Cerebellar nuclear complex (tissue), 1 donor: ENCODE measurements at places on chromosomes 12 and 14.

DNA sequence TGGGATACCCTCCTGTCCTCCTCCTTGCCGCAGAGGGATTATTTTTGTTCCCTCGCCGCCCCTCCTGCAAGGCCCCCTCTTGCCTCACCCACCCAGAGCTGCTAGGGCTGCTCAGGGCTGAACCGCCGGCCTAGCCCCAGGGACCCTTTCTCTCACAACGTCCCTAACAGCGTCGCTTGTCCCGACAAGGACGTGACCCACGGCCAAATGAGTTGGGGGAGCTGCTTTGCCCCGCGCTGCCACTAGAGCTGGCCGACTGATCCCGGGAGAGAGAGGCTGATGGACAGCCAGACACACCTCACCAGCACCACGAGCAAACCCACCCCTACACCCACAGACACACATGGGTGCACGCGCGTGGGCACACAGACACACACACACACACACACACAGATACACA lies 154.6 kb upstream of the ALG10B start:
- no peak for DNase-seq

DNA sequence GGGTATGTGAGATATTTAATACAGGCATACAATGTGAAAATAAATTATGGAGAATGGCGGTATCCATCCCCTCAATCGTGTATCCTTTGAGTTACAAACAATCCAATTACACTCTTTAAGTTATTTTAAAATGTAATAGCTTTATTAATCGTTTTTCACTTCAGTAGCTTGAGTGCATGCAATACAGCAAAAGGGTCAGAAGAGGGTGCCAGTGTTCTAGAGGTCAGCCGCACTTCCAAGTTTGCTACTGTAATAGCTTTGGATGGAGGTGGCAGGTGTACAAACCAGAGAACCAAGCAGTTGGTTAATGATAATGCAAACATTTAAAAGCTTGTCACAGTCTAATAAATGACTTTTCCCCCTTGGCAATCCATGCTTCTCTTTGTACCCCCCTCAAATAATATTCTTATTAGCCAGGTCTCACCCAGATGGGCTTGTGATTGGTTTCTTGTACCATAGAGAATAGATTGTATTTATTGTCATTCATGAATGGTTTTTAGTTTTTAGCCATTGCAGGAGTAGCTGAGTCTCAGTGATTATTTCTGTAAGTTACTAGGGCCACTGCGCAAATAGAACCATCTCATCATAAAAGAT lies 127.0 kb downstream of the ERC1 start:
- DNase-seq, result peak; percentile 34

- no peak for DNase-seq
Measured at GRCh38 chr12:84974155-84974815, 61.7 kb upstream of the SLC6A15 start.

DNA sequence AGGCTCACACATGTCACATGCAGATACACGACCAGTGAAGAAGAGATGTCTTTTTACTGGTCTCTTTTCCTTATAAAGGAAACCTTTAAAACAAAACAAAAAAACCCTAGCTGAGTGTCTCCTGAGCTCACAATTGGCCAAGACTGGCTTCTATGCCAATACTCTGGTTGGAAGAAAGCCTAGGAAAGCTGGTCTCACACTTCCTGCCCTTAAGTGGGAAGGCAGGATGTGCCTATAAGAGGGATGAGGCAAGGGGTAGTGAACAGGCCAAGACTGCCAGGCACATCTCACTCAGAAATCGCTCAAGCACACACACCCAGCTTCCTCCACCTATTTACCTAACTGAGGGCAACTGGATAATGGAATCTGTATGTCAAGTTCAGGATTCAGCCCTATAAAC lies 50.0 kb downstream of the SOCS2 start:
- no peak for DNase-seq

- DNase-seq, result no peak
Measured at GRCh38 chr12:62799126-62799736, 135.7 kb downstream of the PPM1H start.

GRCh38 chr12:93043192-93043876 lies 114.2 kb upstream of the EEA1 start:
- DNase-seq, result no peak

DNA sequence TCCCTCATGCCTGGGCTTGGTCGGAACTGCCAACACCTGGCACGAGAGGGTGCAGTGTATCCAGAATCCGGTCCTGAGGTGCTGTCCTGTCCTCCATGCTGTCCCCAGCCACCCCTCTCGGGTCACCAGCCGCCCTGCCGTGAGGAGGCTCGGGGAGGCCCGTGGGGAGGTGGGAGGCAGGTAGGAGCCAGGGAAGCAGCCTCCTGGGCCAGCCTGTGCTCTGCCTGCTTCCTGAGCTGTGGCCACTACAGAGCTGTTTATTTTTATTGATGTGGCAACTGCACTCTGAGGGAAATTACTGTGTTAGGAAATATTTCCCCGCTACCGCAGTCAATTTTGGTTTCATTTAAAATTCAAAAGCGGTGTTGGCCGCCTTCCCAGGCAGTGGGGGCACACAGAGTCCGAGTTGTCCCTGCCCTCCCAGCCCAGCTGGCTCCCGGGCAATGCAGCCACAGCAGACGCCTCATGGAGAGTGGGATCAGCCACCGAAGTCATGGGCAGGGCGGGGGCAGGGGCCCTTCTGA lies 18.3 kb downstream of the NOC4L start:
- DNase-seq, result no peak

GRCh38 chr12:52423661-52424500 lies 10.3 kb downstream of the KRT75 start:
- no peak for DNase-seq

GRCh38 chr14:34501004-34501580 lies 38.4 kb downstream of the EAPP start:
- no peak for DNase-seq

GRCh38 chr12:53985994-53986685 lies 1.2 kb downstream of the HOXC10 start:
- no peak for DNase-seq

DNA sequence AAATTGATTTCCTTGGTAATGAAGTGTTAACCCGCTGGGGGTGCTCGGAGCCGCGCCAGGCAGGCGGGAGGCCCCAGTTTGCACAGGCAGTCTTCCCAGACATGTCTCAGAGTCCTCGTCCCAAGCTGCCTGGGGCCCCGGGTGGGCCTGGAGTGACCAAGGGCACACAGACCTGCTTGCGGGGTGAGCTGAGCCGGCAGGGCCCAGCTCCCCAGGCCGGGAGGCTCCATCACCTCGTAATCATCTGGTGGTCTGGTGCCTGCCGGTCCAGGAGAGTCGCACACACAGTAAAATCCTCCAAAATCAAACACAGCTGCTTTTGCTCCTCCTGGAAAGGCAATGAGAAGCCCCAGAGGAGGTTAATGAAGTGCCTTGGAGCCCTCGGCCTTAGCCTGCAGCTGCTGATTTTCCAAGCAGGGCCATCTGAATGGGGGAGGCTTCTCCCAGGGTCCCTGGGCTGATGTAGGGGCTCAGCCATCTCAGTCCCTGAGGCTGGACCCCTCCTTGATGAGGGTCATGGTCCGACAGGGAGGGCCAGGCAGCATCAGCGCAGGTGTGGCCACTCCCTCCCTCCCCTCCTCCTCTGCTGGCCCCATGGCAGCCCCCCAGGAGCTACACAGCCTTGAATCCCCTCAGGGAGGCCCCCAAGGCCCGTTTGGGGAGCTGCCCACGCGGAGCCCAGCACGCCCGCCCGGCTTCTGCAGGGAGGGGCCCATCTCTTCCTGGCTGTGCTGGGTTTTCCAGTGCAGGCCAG lies 39.4 kb upstream of the FBRSL1 start:
- DNase-seq, result no peak

- DNase-seq, result no peak
Measured at GRCh38 chr14:55693904-55694303, 113.9 kb downstream of the KTN1 start.

- DNase-seq, result no peak
Measured at GRCh38 chr14:106872611-106873446, 1346.4 kb downstream of the TMEM121 start.

DNA sequence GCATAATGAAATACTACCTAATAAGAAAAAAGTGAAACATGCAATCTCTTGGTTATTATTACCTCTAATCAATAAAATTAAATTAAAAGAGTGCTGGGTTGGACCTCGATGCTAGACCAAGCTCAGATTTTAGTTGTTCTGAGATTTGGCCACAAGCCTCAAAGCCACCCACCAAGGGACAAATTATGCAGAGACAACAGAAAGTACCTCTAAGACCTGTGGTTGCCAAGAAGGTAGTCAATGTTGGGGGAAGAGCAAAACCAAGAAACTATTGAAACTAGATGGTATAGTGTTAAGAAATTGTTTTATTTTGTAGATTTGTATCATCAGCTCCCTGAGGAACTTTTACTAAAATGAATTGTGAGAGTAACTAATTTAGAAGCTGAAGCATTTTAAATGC lies 43.8 kb upstream of the ARID2 start:
- no peak for DNase-seq

- DNase-seq, result no peak
Measured at GRCh38 chr14:20516921-20517320, 11.6 kb downstream of the RNASE10 start.

DNA sequence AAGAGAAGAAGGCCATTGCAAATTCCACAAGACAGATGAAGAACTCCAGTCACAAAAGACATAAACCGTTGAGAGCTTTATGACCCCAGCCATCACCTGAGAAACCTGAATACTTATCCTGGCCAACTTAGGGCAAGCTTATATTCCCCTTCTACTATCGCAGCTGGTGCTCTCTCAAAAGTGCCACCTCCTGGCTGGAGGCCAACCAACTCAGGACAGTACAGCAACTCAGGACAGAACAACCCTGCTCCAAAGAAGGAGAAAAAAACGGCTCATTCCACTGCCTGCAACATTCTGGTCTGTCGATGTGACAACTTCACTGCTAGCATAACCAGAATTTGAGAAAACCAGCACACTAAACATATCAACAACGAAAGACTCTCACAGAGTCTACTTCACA lies 9.7 kb upstream of the KRT6B start:
- no peak for DNase-seq

- no peak for DNase-seq
Measured at GRCh38 chr12:114305446-114305845, 100.5 kb downstream of the TBX5 start.

DNA sequence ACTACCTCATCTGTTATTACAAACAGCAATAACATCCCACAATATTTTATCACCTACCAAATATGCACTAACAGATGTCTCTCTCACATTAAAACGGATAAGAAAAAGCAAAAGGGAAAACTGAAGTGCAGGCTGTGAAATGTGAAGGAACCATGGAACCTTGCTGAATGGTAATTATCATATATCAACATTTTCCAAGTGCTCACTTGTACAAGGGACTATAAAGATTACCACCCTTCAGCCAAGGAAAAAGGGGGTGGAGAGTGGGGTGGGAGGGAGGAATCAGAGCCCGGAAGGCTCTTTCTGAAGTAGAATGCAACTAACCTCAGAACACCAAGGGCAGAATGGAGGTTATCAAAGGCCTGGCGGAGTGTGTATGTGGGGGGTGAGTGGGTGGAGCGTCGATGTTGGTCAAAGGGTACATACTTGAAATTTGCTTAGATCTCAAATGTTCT lies 1.2 kb downstream of the SNX6 start:
- DNase-seq, result no peak

- no peak for DNase-seq
Measured at GRCh38 chr12:41897593-41897992, 247.1 kb downstream of the GXYLT1 start.

DNA sequence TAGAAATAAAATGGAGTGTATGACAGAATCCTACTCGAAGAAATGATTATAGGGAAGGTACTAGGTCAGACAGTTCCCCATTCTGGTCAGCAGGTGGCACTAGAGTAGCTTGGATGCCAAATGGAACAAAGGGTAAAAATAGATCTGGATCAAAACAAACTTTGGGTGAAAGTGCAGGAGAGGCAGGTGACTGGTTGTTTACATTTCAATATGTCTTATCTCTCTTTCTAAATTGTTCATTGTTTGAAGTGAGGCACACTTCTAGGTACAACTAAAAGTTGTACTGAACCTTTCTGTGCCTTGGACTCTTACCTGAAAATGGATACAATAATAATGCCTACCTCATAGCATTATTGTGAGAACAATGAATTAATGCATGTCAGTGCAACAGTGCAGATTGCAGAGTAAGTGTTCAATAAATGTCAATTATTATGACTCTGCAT lies 62.0 kb upstream of the OSBPL8 start:
- peak; percentile 40 for DNase-seq

DNA sequence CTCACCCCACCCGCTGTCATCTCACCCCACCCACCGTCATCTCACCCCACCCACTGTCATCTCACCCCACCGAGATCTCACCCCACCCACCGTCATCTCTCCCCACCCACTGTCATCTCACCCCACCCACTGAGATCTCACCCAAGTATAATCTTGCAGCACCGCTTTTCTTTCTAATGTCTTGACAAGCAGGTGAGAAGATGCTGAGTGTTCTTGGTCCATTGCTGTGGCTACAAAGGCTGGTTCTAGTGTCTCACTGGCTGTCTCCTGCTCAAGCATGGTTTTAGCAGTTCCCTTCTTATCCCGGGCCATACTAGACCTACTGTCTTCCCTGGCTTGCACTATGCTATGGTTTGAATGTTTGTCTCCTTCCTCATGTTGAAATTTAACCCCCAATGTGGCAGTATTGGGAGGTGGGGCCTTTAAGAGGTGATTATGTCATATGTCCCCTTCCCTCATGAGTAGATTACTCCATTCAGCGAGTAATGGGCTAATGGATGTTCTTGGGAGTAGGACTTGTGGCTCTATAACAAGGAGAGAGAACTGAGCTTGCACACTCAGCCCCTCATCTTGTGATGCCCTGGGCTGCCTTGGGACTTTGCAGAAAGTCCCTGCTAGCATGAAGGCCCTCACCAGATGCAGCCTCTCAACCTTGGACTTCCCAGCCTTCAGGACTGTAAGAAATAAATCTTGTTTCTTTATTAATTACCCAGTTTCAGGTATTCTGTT lies 47.7 kb upstream of the PPP2R5C start:
- DNase-seq, result no peak

- DNase-seq, result no peak
Measured at GRCh38 chr12:55935738-55936151, 4.8 kb downstream of the DGKA start.

DNA sequence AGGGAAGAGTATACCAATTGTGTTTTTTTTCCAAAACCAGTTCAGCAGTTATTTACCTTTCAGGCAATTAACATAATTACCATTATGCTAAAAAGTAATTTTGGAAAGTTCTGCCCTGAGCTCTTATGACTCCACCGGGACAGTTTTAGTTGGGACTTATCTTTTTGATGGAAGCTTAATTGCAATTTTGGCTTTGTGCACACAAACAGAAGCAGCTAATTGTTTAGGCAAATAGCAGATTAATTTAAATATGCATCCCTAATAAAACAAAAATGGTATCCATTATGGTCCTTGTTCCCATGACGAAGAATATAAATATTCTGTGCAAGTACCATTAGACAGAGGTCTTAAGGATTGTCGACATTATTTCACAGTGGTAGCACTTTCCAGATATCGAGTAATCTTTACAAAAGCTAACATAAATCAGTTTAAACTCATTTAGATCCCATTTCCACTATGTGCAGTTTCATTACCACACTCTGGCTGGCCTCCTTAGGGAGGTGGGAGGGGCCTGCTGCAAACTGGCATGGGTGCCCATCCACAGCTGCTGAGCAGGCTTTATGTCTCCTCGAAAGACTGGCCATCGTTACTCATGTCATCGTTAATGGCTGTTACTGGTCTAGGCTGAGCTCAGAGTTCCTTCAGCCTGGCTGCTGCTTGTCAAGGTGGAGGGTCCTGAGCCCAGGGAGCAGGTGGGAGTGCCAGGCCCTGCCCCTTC lies 68.2 kb downstream of the FBXW8 start:
- DNase-seq, result no peak
